HFFc6 (cell line): ENCODE measurements at places on chromosomes 7 and 10.

DNA sequence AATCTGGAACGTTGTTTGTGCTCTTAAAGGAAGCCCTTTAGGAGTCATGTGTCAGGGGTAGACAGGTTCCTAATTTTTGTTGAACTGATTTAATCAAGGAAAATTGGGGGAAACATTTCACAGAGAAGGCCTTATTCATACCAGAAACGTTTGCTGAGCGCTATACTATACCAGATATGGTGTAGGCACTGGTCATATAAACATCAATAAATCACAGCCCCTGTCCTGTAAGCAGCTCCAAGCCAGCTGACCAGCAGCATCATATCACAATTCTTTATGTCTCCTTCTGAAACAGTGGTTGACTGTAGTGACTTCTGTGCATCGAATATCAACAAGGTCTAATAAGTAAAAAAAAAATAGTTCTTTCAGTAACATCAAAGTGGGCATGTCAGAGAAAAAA lies 1.1 kb downstream of the TMEM178B start:
- DNase-seq, result no peak

DNA sequence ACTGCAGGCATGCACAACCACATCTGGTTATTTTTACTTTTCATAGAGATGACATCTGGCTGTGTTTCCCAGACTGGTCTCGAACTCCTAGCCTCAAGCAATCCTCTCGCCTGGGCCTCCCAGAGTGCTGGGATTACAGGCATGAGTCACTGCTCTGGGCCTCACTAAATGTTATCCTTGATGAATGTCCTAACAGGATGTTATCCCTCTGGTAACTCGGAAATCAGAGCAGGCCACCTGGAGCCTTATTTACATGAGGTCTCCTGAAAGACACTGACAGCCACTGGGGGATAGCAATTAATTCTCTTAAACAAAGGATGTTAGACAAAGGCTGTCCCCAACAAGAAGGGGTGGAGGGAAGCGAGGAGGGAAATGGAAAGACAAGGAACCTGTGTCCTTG lies 4.5 kb upstream of the ZNF438 start:
- DNase-seq, result no peak

GRCh38 chr7:159030490-159031134 lies 114.1 kb downstream of the VIPR2 start:
- no peak for DNase-seq

DNA sequence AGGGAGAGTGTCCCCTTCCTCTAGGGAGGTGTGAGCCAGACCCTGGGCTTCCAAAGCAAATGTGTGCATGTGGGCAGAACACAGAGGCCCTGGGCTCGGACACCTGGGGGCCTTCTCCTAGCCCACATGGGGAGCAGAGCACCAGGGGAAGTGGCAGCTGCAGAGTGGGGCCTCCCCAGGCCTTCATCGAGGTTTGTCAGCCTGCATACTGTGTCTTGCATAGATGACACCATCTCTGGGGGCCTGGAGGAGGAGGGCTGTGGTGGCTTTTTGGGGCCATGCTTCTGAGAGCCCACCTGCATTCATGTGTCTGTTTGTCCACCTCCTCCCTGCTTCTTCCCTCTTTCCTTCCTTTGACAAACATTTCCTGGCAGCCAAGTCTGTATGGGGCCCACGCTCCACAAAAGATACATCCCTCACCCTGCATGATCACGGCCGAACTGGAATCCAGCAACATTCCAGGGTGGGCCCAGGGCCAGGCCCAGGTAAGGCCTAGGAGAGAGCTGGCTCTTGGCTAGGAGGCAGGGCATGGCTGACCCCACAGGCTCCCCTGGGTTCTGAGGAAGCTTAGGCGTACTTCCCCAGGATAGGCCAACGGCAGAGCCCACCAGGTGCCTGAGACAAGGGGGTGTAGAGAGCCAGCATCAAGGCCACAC lies 79.2 kb downstream of the ZMIZ1 start:
- no peak for DNase-seq

GRCh38 chr10:88661577-88661976 lies 2.7 kb upstream of the LIPF start:
- no peak for DNase-seq

DNA sequence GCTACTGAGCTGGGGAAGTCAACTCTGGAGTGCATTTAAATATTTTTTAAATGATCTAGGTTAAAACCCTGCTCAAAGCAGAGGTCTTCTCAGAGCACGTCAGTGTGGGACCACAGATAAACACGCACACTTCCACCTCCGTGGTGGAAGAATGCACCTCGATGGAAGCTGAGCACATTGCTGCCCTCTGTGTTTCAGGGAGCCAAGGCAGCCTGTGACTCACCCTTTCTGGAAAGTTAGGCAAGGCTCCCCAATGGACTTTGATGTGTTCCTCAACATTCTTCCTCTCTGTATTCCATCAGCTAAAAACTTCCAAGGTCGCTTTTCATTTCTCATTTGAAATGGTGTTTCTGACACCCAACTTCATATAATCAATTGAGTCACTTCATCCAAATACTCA lies 170.8 kb upstream of the KMT2E start:
- DNase-seq, result no peak

GRCh38 chr7:16264823-16265804 lies 156.2 kb downstream of the CRPPA start:
- DNase-seq, result no peak
